Right cardiac atrium (tissue), 5 donors: ENCODE measurements at places on chromosomes 7 and 10. TPM values are rescaled to one million over a fixed set of nuclear protein-coding genes. Genes with fewer than 3 reads are reported as not detected.

DNA sequence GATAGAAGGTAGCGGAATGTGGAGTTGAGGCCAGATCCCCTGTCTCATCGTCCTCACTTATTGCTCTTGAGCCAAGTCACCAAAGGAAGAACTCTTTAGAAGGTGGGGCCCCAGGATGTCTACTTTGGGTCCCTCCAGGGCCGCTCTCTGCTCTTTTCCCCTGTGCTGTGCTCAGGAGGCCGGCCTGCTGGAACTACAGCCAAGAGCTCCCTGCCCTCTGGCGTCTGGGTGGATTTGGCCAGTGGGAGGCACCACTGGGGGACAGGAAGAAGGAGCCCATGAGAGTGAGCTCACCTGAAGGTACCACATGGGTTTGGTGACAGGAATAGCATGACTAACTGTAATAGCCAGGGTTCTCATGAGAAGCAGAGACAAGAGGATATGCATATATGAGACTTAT is 97.7 kb upstream of the FAM180A start:
- DNase-seq: no peak

GRCh38 chr10:35898716-35899440 is 256.8 kb upstream of the FZD8 start:
- DNase-seq: peak; percentile 23

DNA sequence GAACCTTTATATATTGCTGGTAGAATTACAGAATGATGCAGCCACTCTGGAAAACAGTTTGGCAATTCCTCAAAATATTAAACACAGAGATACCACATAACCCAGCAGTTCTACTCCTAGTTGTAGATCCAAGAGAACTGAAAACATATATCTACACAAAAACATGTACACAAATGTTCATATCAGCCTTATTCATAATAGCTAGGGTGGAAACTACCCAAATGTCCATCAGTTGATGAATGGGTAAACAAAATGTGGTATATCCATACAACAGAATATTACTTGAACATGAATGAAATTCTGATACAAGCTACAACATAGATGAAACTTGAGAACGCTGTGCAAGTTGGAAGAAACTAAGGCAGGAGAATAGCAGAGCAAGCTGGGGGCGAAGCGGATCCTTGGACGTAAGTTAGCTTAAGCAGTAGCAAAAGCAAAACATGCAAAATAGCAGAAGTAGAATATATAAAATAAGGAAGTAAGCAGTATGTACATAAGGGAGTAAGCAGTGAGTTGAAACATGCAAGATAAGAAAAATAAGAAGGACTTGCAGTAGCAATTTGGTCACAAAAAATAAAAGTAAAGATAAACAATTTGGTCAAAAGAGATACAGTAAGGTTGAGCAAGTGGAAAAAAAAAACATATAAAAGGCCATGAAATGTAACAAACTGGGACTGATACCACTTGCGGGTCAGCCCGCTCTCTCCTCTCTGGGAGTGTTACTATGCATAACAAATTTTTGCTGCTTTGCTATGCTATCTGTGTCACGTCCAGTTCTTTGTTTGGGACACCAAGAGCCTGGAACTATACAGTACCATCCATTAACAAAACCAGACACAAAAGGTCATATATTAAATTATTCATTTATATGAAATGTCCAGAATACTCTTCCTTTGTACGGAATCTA is 18.0 kb upstream of the HILPDA start:
- DNase-seq: no peak

CEP41 gene
- total RNA-seq: 6.7 TPM

SPDYE2 gene
- total RNA-seq: not detected

DNA sequence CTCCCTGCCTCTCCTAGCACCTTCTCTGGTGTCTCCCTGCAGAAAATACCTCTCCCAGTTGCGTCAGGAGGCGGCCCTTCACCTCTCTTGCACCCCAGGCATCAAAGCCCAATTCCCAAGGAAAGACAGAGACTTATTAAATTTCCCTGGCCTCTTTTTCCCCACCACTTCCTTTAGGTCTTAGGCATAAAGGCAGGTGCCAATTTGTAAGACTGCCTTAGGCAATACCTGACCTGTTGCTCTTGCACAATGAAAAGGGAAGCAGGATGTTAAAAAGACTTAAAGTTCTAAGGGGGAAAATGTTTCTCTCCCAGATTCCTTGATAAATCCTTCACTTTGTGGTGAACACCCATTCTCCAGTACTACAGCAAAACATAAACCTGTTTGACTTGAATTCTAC is 186.7 kb downstream of the SLC25A13 start:
- DNase-seq: no peak

- no peak for DNase-seq
Observed at GRCh38 chr10:49602380-49603023, 7.6 kb upstream of the SLC18A3 start.

MMD2 gene
- total RNA-seq: not detected

CLCN1 gene
- not detected for total RNA-seq
